ENCODE measurements at places on chromosomes 6 and 20.

DNA sequence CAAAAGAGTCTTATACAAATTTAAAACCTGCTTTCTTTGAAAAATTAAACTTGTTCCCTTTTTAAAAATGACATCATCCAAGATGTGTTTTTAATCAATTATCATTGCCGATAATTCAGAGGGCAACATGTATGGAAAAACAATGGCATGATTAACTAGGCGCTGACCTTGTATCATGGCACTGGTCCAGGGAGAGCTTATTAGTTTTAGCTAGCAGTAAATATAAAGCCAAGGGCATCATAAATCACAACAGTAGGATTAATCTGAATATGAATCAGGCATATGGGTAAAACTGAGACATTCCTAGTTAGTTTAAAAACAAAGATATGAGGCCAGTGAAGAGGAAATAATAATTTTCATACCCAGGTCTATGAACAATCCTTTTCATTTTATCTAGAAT, 374.0 kb downstream of the HDGFL1 start:
- DNase-seq = no peak

GRCh38 chr20:25053255-25054031, 4.5 kb downstream of the ACSS1 start:
- no peak for DNase-seq

- no peak for DNase-seq
Measured at GRCh38 chr6:149387779-149388512, 12.1 kb upstream of the SUMO4 start.

DNA sequence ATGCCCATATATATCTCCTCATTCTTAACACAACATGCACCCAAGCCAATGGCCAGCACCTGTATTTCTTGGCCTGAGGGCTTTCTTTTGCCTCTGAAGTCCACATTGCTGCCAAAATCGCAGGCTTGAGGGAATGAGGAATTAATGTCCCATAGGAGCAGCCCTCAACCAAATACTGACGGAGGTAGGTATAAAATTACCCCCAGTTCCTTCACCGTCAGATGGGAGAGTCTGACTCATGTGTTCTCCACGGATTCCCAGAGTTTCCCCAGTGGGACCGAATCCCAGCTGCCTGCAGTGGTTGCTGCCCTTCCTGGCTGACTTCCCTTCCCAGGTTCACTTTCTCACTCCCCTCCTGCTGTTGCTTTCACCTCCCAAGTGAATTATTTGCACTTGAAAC, 602.2 kb upstream of the NOX3 start:
- DNase-seq = no peak

- no peak for DNase-seq
Measured at GRCh38 chr6:106290032-106290431, 35.5 kb downstream of the ATG5 start.

- DNase-seq = no peak
Measured at GRCh38 chr6:125662296-125662695, 87.1 kb upstream of the HEY2 start.

DNA sequence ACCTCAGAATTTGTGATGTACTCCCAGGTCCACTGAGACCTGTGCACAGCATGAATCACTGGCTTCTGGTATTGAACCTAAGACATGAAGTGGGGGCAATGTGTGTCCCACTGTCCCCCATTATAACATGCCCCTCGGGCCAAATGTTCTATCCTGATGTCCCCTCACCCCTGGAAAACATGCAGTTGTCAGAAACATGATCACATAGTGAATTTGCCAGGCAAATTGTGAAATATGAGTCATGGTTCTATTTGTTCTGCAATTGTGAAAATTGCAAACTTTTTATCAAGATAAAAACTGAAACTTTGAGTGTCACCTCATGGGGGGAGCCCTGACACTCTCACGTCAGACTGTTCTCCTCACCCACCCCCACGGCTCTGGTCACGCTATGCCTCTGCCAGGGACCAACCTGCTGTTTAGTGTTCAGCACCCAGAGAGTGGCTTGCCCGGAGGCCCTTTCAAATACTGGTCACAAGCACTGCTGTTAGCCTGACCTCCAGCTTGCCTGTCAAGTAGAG, 305.3 kb downstream of the CLIC5 start:
- no peak for DNase-seq

DNA sequence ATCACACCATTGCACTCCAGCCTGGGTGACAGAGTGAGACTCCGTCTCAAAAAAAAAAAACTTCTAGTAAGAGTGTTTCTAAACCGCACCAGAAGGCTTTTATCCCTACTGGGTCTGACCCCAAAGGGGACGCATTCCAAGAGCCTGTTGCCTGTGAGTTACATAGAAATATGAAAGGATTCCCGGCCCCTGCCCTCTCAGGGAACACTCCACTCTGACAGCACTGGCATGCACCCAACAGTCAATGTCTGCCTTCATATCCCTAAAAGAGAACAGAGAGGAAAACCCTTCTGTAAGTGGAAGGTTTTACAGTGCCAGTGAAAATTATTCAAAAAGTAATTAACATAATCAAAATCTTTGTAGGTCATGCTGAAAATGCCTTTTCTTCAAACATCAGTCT, 117.1 kb upstream of the PTPRT start:
- no peak for DNase-seq

DNA sequence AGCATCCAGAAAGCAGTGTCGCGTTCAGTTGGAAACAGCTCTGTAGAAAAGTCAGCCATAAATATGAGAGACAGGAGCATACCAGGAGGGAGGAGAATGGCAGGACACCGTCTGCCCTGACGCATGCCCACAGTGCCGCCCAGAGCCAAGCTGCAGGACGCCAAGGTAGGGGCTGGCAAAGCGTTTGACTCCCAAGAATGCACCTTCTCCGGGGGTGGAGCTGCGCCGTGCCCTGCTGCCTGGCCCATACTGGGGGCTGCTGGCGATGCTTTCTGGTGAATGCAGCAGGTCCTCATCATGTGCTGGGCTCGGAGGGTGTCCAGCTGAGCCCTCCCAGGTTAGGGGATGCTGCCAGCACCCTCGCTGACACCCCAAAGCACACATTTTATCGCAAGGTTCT, 349.8 kb downstream of the CDH4 start:
- DNase-seq = no peak

DNA sequence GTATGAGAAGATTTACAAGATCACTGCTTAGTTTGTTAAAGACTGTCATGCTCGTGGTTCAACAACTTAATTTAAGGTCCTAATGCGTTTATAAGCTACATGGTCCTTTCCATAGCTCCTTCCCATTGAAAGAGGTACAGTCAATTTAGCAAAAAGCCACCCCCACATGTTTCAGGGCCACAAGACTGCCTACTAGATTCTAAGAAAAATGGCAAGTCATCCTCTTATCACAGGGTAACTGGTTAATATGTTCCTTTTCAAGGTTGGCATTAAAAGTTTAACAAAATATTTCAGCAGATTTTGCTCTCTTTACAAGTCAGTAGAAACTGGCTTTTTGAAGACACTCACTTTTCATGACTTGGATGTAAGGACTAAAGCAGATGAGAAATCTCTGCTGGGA, 15.7 kb downstream of the GSTA3 start:
- DNase-seq = no peak

- no peak for DNase-seq
Measured at GRCh38 chr6:161216616-161217205, 57.1 kb downstream of the AGPAT4 start.

GRCh38 chr6:111231090-111231459, 143.8 kb downstream of the SLC16A10 start:
- DNase-seq = no peak

- no peak for DNase-seq
Measured at GRCh38 chr6:98678481-98678880, 155.9 kb upstream of the POU3F2 start.

GRCh38 chr6:134082191-134082590, 29.8 kb upstream of the SLC2A12 start:
- DNase-seq = no peak

DNA sequence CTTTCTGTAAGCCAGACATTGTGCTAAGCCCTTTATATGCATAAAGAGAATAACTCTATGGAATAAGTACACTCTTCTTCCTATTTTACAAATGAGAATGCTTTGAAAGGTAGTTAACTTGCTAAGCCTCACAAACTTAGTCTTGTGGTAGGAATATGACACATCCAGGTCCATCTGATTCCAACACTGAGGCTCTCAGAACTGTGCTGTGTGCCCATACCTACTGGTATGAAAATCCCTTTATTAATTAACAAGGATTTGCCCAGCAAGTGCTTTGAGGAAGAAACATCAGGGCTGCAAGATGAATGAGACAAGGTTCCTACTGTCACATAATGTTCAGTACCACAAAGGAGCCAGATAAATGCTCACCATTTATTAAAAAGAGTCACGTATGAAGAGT, 122.6 kb downstream of the TNFRSF21 start:
- no peak for DNase-seq

GRCh38 chr6:160274871-160275510, 16.4 kb upstream of the SLC22A2 start:
- DNase-seq = no peak

DNA sequence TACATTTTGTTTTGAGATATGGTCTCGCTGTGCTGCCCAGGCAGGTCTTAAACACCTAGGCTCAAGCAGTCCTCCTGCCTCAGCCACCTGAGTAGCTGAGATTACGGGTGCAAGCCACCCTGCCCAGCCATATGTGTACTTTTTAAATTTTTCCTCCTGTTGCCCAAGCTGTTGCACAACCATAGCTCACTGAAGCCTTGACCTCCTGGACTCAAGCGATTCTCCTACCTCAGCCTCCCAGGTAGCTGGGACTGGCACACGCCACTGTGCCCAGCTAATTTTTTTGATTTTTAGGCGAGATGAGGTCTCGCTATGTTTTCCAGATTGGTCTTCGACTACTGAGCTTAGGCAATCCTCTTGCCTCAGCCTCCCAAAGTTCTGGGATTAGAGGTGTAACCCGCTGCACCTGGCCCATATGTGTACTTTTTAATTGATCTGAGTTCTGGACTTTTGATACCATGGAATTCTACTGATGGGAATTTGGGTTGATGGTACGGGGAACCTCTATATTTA, 44.9 kb downstream of the ITCH start:
- DNase-seq = no peak

DNA sequence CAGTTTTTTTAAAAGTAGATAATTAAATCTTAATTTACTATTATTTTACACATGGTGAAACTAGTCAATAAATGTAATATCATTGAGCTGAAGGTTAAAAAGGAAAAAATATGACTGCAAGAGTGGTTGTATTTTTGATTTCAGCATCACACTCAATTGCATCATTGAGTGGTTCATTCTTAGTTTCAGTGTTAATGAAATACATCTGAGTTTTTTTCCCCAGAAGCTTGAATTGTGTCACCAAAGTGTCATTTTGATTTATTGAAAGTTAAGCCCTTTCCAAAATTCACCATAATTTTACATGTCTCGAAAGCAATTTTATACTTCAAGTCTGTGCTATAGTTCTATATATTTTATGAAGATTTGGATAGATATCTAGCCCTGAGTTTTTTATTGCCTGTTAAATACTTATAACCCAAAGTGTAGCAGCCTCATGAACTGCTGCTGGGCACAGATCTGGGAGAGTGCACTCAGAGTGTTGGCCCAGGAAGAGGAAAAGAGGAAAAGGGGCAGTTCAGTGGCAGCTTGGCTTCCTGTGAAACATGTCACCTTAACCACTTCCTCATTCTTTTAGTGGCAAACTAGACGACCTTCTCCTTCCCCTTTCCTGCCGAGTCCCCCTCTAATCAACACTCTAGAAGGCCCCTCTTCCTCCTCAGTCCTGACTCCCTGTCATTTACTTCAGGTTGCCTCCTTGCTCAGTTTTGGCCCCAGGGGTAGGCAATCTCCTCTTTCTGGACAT, 140.7 kb downstream of the ESR1 start:
- DNase-seq = no peak

GRCh38 chr6:136307351-136307750, 17.7 kb upstream of the BCLAF1 start:
- DNase-seq = no peak

GRCh38 chr20:19864130-19864529, 106.1 kb downstream of the RIN2 start:
- DNase-seq = no peak

DNA sequence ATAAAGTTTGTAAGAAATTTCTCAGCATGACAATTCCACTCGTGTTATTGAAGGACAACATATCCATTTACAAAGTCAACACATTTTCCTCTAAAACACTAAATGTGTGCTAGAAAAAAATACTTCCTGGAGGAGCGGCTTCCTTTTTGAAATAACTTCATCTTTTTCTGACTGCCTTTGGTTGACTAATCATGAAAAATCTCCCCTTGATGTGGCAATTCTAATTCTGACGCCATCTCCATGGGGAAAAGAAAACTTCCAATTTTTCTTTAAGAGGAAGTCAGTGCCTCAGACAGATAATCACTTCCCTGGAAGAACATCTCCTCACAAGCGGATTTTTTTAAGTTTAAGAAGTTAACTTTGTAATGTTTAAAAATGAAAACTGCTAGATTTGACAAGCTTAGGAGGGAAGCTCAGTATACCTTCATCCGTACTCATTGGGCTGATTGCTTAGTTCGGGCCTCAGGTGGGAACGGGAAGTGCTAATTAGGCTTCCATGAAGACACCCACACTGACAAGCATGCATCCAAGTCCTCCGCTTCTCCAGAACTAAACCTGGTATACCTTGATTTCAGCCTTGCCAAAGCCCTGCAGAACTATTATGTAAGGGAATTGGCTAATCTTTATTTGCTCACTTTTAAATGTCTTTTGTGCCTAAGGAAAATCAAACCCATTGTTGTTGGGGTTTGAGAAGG, 35.1 kb upstream of the DUSP22 start:
- DNase-seq = no peak

DNA sequence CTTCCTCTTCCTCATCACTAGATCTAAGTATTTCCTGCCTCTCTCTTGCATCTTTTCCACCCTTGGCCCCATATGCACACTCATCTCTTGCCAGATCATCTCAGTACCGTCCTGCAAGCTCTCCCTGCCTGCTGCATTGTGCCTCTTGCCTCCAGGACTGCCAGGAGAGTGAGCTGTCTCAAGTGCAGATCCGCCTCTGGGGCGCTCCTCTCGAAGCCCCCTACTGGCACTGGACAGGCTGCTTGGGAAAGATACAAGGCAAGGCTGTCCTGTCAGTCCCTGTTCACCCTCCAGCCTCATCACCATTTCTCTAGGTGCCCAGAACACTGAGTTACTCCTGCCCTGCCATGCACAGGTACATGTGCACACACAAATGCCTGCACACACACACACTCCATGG, 10.2 kb downstream of the SYNDIG1 start:
- DNase-seq = no peak

GRCh38 chr20:55253781-55254180, 751.5 kb downstream of the CBLN4 start:
- no peak for DNase-seq

DNA sequence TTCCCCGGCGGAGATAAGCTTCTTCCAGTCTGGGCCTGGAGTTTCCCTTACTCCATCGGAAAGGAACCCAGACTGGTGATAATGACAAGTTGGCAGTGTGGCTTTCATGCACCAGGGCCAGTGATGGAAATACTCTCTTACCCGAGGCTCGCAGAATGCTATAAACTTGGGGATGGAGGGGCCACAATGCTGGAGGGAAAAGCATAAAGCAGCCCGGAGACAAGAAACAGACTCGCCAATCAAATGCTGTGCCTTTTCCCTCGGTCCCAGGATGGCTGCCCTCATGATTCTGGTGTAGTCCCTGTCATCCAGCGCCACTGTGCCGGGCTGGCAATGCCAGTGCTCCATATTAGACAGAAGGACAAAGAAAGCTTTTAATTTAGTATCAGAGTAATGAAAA, 325.6 kb downstream of the THBS2 start:
- no peak for DNase-seq

Measured in activated CD8-positive, alpha-beta memory T cell treated with anti-CD3 and anti-CD28 coated beads for 1 hour (primary cell).